ENCODE measurements at places on chromosomes 1 and 21.

DNA sequence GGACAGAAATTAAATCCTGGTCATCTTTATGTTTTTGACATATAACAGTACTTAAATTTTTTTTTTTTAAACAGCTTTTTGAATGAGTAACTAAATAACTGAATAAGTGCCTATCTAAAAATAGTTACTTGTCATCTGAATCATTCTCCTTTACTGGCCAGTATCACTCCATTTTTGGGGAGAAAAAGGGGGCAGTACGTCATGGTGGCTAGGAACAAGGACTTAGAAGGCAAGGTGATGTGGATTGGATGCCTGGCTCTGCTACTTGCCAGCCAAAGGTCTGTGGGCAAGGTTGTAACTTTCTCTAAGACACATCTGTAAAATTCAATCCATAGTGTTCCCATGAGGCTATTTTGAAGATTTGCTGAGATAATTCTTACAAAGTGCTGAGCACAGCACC is 220.4 kb upstream of the DEPDC1 start:
- DNase-seq, result no peak

DNA sequence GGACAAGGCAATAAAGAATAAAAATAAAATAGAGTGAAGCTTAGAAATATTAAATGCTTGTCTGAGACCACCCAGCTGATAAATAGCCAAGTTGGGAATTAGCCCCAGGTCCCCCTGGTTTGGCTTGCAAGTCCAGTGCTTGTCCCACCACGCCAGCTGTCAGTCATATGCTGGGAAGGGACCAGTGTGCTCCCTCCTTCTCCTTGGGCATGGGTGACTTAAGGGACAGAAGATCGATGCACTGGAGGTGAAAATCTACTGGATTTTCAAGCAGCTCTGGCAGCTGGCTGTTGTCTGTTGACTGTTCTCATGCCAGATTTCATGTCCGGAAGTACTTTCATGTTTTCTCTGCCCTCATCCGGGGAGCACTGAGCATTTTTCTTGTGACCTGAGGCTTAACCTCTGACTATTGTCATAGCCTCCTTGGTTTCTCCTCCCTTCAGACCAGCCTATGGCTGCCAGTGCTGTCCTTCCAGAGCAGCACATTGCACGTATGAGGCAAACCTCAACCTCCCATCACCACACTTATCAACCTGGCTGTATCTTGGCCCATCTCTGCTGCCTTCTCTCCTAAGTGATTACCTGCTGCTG is 12.4 kb downstream of the LMOD1 start:
- DNase-seq, result no peak

- DNase-seq, result no peak
Observed at GRCh38 chr1:198865319-198865718, 226.5 kb downstream of the PTPRC start.

DNA sequence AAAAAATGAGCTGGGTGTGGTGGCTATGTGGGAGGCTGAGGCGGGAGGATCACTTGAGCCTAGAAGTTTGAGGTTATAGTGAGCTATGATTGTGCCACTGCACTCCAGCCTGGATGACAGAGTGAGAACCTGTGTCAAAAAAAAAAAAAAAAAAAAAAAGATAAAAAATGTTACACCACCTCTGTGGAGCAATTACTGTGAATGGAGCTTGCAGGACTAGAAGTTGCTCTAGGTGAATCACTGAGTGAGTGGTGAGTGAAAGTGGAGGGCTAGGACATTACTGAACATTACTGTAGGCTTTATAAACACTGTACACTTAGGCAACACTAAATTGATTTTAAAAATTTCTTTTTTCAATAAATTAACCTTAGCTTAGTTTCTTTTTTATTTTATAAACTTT is 21.9 kb downstream of the TLCD4 start:
- DNase-seq, result no peak

GRCh38 chr1:112698366-112699310 is 8.3 kb downstream of the RHOC start:
- DNase-seq, result no peak

GRCh38 chr1:235864469-235864868 is 2.2 kb downstream of the LYST start:
- no peak for DNase-seq

GRCh38 chr1:169538998-169539871 is 47.0 kb downstream of the F5 start:
- DNase-seq, result peak; percentile 81

GRCh38 chr1:152912900-152913299 is 4.6 kb downstream of the IVL start:
- no peak for DNase-seq

GRCh38 chr1:221886743-221887414 is 145.0 kb upstream of the DUSP10 start:
- peak; percentile 73 for DNase-seq

DNA sequence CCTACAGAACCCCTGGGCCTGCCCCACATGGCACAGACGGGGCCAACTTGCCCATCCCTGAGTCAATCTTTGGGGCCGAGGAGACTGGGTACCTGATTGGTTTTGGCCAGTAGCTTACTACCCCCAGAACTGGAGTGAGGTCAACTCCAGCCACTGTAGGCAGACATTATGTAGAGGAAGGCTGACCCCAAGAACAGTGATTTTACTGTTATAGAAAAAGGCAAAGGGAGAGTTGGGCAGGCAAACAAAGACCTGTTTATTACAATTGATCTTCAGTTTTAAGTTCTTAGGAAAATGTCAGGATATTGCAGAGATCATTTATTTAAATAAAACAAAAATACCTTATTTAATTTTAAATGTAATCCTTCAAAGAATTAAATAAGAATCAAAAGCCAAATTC is 653.8 kb downstream of the NPHP4 start:
- DNase-seq, result no peak

- no peak for DNase-seq
Observed at GRCh38 chr1:203244776-203245175, 15.3 kb upstream of the CHIT1 start.

- peak; percentile 93 for DNase-seq
Observed at GRCh38 chr1:86508583-86508969, 38.3 kb upstream of the CLCA4 start.

DNA sequence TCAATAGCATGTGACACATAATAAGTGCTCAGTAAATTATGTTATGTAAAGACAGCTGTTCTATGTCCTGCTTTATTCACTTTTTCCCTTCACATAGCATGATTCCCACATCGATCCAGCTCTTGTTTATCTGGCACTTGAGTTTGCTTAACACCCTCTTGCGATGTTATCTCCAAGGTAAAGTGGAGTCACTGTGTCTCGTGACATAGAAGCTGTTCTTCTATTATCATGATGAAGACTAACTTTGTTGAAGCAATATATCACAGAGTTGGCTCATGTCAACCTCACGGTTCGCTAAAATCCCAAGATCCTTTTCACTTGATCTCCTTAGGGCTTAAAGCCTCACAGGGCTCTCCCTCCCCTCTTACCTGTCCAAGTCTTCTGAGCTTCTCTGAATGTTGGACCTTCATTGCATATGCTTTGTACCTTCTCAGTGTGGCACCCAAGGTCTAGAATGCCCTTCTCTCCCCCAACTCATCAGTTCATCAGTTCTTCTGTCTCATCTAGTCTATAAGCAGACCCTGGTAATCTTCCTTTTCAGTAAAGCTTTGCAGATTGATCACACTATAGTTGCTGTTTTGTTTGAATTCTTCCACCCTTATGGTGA is 38.0 kb downstream of the PLXNA2 start:
- no peak for DNase-seq

GRCh38 chr1:225539069-225539468 is 111.2 kb upstream of the LBR start:
- DNase-seq, result peak; percentile 16

GRCh38 chr1:39106801-39107327 is 80.7 kb downstream of the NDUFS5 start:
- no peak for DNase-seq

DNA sequence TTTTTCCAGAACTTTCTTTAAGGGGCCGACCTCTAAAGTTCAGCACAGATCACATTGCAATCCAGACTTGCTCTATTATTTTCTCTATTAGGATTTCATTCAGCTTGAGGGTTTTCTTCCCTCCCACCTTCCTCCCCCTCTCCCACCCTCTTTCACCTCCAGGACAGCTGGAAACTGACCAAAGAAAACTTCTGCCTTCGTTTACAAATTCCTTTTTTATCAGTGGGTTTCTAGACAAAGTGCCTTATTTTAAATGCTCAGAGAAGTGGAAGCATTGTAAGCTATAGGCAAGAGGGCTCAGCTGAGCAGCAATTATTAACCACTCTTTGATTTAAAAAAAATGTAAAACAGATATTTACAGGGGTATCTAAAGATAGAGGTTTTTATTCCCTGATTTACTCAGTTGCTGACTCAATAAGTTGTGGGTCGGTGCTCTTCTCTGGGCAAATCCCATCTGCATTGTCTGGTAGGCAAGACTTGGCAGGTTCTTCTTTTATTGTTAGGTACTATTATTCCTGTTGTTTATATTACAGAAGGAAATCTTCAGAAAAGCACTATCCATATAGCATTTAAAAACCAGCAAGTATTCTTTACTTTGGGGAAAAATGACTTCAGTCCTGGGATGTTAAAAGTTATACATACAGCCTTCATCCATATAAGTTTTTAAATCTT is 277.0 kb upstream of the C1orf105 start:
- DNase-seq, result peak; percentile 96

DNA sequence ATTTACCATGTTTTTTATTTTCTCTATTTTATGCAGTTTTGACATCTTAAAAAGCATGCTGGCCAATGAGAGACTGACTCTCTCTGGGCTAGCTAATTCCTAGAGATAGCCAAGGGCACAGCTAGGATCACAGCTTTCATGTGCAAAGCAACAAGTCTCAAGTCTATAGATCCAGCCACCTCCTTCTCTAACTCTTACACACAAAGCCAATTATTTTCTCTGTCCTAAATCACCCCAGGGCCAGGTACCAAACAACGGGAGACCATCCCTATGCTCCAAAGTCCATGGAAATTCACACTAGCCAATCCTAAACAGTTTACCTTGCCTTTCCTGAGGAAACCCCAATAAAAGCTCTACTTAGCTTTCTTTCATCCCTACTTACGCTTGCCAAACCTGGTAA is 38.0 kb downstream of the ARHGAP29 start:
- no peak for DNase-seq

GRCh38 chr1:182634306-182635072 is 30.3 kb upstream of the RGS16 start:
- DNase-seq, result no peak

- no peak for DNase-seq
Observed at GRCh38 chr1:193413376-193413775, 227.0 kb upstream of the B3GALT2 start.

GRCh38 chr21:39087238-39088030 is 95.8 kb downstream of the PSMG1 start:
- DNase-seq, result peak; percentile 30

GRCh38 chr1:187734427-187734826 is 905.7 kb downstream of the PLA2G4A start:
- DNase-seq, result no peak

GRCh38 chr1:207026104-207026534 is 6.4 kb downstream of the C1orf116 start:
- DNase-seq, result peak; percentile 66

GRCh38 chr1:85295006-85295431 is 18.6 kb upstream of the BCL10 start:
- DNase-seq, result peak; percentile 60

DNA sequence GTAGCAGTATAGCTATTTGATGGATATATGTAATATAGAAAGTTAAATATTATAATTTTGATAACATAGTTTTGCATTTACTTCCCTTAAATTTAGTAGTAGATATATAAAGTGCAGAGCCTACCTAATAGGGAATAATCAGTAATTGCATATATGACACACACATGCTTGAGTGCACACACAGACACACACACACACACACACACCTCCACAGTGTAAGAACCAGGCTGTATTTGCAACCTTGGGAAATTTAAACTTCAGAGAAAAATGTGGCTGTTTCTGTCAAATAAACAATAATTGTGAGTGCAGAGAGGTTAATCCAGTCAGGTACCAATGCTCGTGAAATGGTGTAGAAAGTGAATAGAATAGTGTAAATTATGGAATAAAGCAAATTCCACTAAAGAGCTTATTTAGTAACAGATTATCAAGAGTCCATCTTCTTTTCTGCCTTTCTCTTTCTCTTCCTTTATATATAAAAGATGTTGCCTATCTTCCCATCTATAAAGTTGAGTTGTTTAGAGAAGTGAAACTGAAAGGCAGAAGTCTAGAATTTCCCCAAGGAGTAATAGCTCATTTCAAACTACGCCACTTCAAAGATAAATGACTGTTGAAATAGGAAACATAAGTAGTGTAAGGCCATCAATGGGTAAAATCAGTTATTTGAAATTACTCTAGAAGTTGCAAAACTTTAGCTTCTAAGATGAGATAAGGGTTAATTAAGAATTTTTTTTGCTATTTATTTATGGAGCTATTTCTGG is 273.7 kb downstream of the SRGAP2C start:
- DNase-seq, result peak; percentile 28

- DNase-seq, result no peak
Observed at GRCh38 chr1:170765279-170765678, 101.3 kb downstream of the PRRX1 start.

GRCh38 chr1:183471743-183472487 is 384 bp upstream of the SMG7 start:
- DNase-seq, result peak; percentile 99

DNA sequence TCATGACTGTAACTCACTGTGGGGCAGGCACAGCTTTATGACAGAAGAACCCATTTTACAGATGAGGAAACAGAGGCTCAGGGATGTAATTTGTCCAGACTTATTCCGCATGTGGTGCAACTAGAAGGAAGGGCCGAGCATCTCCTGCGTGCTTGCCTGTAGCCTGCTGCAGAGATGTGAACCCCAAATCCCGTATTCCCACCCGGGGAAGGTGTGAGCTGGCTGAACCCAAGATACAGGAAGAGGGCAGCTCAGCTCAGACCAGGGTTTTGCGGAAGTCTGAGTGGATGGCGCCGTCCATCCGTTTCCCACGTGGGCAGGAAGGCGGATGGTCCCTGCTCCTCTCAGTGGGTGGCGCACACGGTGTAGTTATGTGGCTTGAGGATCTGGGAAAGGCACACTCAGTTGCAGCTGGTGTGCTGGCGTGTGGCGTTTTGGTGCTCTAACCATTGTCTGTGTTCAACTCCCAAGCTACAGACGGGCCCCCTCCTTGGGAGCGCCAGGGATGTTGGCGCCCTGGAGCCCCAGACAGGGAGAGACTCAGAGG is 1.2 kb downstream of the CROCC start:
- no peak for DNase-seq

DNA sequence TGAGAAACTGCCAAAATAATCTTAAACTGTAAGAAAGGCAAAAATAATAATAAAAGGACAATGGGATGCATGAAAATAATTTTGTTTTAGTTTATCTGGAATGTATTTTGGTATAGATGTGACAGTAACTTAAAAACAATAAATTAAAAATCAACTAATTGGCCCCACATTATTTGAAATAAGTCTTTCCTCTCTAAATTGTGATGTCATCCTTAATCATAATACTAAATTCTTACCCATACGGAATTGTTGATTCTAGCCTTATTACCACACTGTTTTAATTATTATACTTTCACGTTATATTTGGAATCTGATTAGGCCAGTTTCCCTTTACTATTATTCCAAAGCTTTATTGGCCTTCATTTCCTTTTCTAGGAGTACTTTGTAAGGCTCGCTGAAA is 7.7 kb downstream of the DESI2 start:
- DNase-seq, result no peak
